A549 treated with CpdA at 1 μM for 4 hours (cell line): ENCODE measurements at places on chromosomes 11 and 22. TPM values are rescaled to one million over a fixed set of nuclear protein-coding genes. Genes with fewer than 3 reads are reported as not detected.

The B3GAT1 gene
- 0.02 TPM in 1 of 5 replicates, not detected in the others for total RNA-seq

The HEPHL1 gene
- total RNA-seq, result not detected in 5 replicates

The TRIOBP gene
- total RNA-seq, result 21.4 to 33.2 TPM (median 28.4 TPM) in 5 replicates

The MS4A15 gene
- not detected in 5 replicates for total RNA-seq

The FAM227A gene
- 0.50 to 1.2 TPM (median 0.89 TPM) in 5 replicates for total RNA-seq

The PAMR1 gene
- not detected in 5 replicates for total RNA-seq

The CRY2 gene
- 2.9 to 3.5 TPM (median 3.2 TPM) in 5 replicates for total RNA-seq

The SYT13 gene
- total RNA-seq, result 7.2 to 9.1 TPM (median 8.4 TPM) in 5 replicates

The BIK gene
- 0.86 to 1.4 TPM (median 1.0 TPM) in 5 replicates for total RNA-seq

The GPHA2 gene
- total RNA-seq, result not detected in 5 replicates

The CNTN5 gene
- total RNA-seq, result 0.02 TPM in 1 of 5 replicates, not detected in the others

The ANO1 gene
- total RNA-seq, result 1.1 to 2.5 TPM (median 1.4 TPM) in 5 replicates

The C11orf87 gene
- total RNA-seq, result 0.01 to 0.03 TPM (median 0.02 TPM) in 3 of 5 replicates, not detected in the others

The PPP1R14B gene
- 208 to 393 TPM (median 373 TPM) in 5 replicates for total RNA-seq

The KCNK7 gene
- 0.45 to 1.1 TPM (median 0.59 TPM) in 5 replicates for total RNA-seq
